ENCODE measurements at places on chromosomes 12 and 14. TPM values are rescaled to one million over a fixed set of nuclear protein-coding genes. Genes with fewer than 3 reads are reported as not detected.

Gene STON2
- total RNA-seq = 4.1 TPM

Gene TCTN1
- 27.0 TPM for total RNA-seq

Gene RDH12
- total RNA-seq = 0.27 TPM

Gene FAM222A
- 3.7 TPM for total RNA-seq

Gene CLEC4C
- not detected for total RNA-seq

Measured in HCT116 (cell line).